ENCODE measurements at places on chromosomes 4 and X.
A peak's percentile ranks its signal among the peaks of the same experiment; 100 is the strongest.

DNA sequence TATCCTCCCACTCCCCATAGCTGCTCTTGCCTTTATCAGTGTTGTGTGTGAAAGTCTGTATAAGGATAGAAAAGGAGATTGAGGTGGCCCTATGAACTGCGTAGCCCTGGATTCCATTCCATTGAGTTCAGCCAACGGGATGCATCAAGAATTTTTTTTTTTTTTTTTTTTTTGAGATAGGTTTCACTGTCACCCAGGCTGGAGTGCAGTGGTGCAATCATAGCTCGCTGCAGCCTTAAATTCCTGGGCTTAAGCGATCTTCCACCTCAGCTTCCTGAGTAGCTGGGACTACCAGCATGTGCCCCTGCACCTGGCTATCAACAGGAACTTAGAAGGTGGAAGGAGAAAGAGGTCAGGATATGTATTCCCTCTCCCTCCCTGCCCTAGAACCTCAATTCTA, 187.2 kb upstream of the SPRY1 start:
- DNase-seq: no peak

DNA sequence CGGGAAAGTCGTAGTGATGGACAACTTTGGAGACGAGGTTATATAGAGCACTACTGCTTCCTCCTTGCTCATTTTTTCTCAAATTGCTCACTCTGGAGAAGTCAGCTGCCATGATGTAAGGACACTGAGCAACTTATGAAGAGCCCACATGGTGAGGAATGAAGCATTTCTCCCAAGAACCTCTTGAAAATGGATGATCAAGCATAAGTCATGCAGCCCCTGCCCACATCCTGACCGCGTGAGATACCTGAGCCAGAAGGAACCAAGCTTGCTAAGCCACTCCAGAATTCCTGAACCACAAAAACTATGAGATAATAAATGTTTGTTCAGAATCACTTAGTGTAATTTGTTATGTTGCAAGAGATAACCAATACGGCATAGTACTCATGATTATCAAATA, 42.8 kb downstream of the PDE5A start:
- no peak for DNase-seq

DNA sequence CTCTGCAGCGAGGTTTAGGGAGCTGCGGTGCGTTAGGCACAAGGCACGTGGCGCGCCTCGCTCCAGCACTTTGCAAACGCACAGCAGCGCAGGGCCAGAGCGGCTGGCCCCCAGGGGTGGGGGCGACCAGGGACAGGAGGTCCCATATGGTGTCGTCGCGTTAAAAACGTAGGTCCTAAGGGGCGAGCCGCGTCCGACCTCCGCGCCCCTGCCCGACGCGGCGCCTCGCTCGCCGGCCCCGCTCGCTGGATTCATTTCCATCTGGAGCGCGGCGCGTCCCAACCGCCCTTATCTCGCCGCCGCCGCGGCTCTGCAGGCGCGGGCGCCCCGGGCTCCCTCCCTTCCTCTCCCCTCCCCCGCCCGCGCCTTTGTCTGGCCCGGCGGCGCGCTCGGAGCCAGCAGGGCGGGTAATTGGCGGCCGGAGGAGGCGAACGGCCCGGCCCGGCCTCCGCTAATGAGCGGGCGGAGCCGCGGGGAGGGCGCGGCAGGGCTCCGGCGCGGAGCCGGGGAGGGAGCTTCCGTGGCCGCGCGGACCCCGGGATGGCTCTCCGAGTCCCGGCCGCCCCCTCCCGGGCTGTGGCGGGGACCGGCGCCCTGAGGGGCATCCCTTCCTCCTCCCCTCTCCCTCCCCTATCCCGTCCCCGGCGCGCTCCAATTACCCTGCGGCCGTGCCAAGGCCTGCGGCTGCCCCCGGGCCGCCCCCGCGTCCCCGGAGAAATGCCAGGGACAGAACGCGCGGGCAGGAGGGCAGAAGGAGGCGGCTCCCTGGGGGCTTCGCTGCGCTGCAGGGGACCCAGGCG, 409.0 kb downstream of the BCOR start:
- DNase-seq: peak; percentile 60

DNA sequence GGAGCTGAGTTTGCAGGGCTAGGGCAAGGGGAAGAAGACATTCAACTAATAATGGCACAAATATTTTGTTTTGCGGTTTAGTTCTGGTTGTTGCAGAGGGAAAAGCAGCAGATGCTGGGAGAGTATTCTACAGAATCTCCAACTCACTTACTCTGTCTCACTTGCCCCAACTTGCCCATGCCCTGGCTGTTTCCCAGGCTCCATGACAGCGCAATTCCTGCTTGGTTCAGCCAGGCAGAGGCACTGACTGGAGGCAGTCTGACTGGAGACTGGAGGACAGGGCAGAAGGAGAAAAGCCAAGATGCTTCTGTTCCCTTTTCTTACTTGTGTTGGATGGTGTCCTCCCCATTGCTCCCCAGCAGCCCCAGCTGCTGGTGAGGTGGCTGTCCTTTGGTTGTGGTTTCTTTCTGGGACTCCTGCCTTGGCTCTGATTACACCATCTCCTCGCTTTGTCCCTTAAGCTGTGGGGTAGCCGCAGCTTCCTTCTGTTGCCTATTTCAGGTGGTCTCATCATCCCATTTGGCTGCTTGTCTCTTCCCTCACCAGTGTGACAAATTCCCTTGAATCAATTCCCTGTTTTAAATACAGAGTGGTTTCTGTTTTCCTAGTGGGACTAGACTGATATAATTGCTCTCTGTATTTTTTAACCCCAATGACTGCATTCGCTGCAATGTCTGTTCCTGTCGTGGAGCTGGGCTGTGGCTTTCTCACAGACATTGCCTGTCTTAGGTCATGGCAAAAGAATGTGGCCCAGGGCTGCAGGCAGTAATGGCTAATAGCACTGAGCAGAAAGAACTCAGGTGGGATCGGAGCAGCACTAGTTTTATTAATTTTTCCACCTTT, 24.2 kb upstream of the RASL11B start:
- no peak for DNase-seq

- no peak for DNase-seq
These were observed 923.9 kb upstream of the LCORL start for GRCh38 chr4:18945464-18945863.

DNA sequence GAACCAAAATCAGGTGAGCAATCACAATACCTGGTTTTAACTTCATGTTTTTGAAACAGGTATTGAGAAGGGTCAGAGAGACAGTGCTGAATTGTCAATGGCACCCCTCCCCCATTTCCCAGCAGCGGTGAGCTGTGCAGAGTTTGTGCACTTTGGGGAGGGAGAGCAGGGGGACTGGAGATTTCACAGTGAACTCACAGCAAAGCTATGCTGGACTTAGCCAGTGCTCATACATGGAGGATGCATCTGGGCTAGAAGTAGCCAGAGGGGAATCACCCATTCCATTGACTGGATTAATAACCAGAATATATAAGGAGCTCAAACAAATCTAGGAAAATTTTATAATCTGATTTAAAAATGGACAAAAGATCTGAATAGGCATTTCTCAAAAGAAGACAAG, 612.6 kb downstream of the STPG2 start:
- DNase-seq: no peak

DNA sequence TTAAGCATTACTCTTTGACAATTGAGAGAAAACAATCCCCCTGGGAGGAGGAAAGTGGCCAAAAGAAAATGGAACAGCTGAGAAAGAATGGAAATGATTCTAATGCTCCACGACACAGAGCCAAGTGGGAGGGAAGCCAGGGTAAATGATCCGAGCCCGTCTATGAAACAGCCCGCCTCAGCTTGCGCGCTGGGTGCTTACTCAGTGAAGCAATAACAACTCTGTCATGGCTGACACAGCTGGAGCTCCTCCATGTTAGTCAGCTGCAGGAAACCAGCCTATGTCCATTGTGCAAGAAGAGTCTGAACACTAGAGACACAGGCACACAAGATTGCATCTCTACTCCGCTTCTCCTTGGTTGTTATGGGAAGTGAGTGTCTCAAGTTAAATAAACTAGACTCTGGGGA, 19.3 kb downstream of the NOA1 start:
- DNase-seq: peak; percentile 61

DNA sequence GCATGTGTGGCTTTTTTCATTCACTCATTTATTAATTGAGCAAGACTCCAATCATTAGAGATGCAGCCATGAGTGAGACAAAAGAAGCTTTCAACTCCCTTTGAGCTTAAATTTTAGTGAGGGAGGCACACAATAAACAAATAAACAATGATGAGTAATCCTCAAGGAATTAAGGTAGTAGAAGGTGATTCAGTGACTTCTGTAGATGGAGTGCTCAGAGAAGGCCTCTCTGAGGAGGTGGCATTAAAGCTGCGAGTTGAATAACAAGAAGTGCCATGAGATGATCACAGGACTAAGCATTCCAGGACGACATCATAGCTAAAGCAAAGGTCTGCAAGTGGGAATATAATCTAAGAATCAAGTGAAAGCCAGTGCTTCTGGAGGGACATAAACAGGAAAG, 77.6 kb downstream of the NWD2 start:
- DNase-seq: no peak

- no peak for DNase-seq
These were observed 55.0 kb upstream of the GAB1 start for GRCh38 chr4:143281507-143282190.

GRCh38 chr4:41406113-41406516, 131.8 kb upstream of the LIMCH1 start:
- no peak for DNase-seq

- no peak for DNase-seq
These were observed 15.0 kb downstream of the SRPX2 start for GRCh38 chrX:100658941-100659381.

GRCh38 chrX:51496501-51497291, at the start of gene NUDT11:
Gene NUDT11, minus strand, starts transcription at chrX:51496592. Its CDS starts 148 bp downstream, at chrX:51496444.
- DNase-seq: no peak

GRCh38 chrX:57595381-57595811, 3.6 kb downstream of the ZXDB start:
- DNase-seq: no peak

DNA sequence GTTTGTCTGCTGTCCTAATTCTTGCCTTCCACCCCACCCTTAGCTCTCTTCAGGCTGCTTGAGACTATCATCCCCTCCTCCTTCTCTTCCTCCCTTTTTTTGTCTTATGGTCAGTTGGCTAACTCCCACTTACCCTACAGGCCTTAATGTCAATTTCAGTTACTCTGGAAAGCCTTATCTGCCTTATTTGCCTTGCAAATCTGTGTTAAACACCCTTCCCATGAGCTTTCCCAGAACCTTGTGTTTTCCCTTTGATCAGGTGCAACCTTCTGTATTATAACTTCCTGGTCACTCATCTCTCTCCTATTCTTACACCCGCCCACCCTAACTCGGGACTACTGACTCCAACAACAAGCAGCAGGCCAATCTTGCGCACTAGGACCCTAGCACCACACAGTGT, 74.8 kb downstream of the COX18 start:
- no peak for DNase-seq

GRCh38 chrX:24767557-24767956, 73.8 kb downstream of the POLA1 start:
- no peak for DNase-seq

- DNase-seq: no peak
These were observed 188.0 kb upstream of the PACRGL start for GRCh38 chr4:20512033-20512792.

- DNase-seq: peak; percentile 86
These were observed 20.5 kb downstream of the TRIM61 start for GRCh38 chr4:164956766-164957643.

GRCh38 chr4:37682701-37683401, 3.3 kb downstream of the RELL1 start:
- no peak for DNase-seq

GRCh38 chr4:74671080-74671698, 123.1 kb downstream of the BTC start:
- no peak for DNase-seq

- DNase-seq: no peak
These were observed 392.3 kb downstream of the CENPC start for GRCh38 chr4:67152976-67153375.

- DNase-seq: no peak
These were observed 353.0 kb upstream of the IRS4 start for GRCh38 chrX:109089359-109089758.

- DNase-seq: no peak
These were observed 166.1 kb upstream of the PDE5A start for GRCh38 chr4:119794681-119795080.

- DNase-seq: no peak
These were observed 49.5 kb upstream of the ENPP6 start for GRCh38 chr4:184267206-184267608.

- DNase-seq: no peak
These were observed 99.3 kb downstream of the IRF2 start for GRCh38 chr4:184375027-184375426.

DNA sequence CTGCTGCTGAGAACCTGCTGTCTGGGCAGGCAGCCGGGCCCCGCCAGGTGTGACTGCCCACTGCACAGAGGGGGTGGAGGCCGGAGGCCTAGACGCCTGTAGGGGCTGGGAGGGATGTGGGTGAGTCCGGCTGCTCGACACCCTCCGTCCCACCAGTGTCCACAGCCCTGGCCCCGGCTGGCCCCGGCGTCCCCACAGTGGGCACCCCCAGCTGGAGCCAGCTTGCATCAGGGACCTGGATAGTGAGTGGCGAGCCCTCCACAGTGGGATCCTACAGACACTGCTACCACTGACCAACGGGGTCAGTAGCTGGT, 34.7 kb upstream of the SPON2 start:
- no peak for DNase-seq

- DNase-seq: no peak
These were observed 250.3 kb downstream of the GBA3 start for GRCh38 chr4:22942920-22943559.

GRCh38 chr4:183686461-183686860, 27.4 kb downstream of the TRAPPC11 start:
- no peak for DNase-seq

- DNase-seq: no peak
These were observed 134.7 kb downstream of the F11 start for GRCh38 chr4:186400676-186401075.

DNA sequence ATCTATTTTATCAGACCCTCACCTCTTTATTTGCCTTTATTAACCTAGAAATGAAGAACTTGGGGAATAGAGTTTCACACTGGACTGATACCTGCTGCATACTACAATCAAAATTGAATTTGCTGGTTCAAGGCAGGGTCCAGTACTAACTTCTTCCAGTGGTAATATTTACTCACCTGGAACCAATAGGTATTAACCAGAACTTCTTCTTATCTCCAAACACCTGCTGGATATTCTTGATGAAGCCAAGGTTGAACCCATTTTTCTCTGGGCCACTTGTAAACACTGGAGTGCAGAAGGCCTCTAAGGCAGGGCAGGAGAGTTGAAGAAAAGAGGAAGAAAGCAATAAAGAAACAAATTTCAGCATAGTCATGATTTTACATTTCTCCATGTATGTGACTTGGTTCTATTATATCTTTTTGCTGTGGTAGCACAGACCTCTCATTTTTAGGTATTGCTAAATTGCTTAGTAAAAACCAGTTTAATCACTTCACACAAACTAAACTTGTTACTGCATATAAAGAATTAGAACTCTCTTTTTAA, 101.1 kb downstream of the ZDHHC15 start:
- no peak for DNase-seq

- DNase-seq: no peak
These were observed 51.7 kb downstream of the HAND2 start for GRCh38 chr4:173478201-173478912.
